ENCODE measurements at places on chromosomes 12 and 14. TPM values are rescaled to one million over a fixed set of nuclear protein-coding genes. Genes with fewer than 3 reads are reported as not detected.

Gene TPH2
- not detected for total RNA-seq

Gene MYO1H
- not detected for total RNA-seq

Gene BICDL1
- 0.27 TPM for total RNA-seq

Gene MYO1A
- not detected for total RNA-seq

Gene MIP
- total RNA-seq = not detected

Gene RERGL
- not detected for total RNA-seq

Gene PLBD1
- 0.27 TPM for total RNA-seq
